ENCODE measurements at places on chromosomes 7 and 10.

GRCh38 chr10:110547139-110547761 is 20.2 kb upstream of the SMC3 start:
- no peak for DNase-seq

DNA sequence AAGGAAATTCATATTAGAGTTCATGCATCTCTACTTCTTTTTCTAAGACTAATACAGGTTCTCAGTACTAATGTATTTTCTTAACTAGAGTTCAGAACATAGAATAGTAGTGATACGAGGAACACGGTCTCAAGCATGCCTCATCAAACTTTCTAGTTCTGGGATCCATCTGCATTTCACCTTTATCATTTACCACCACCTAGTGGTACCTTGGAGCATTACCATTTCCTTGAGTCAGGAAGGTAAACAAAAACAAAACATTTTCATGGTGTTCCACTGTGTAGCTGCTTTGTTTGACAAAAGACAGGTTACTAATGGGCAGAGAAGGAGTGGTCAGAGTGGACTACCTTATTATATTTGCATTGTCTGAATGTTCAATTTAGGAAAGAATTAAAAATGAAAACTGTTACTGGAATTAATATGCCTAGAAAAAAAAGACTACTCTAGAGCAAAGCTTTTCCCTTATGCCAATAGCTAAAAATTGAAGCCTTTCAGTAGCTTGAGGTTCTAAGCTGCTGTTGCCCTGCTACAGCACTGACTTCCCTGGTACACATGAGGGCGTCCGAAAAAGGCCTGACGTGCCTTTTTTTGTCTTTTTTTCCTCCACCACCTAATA is 44.5 kb downstream of the STARD3NL start:
- no peak for DNase-seq

GRCh38 chr10:5163487-5163886 is 21.5 kb downstream of the AKR1C8 start:
- no peak for DNase-seq

GRCh38 chr7:159229683-159230475 is 85.2 kb upstream of the VIPR2 start:
- no peak for DNase-seq

- no peak for DNase-seq
Observed at GRCh38 chr10:35335133-35336083, 901 bp upstream of the CCNY start.

GRCh38 chr7:82441669-82442478 is 1.7 kb downstream of the CACNA2D1 start:
- DNase-seq, result no peak

DNA sequence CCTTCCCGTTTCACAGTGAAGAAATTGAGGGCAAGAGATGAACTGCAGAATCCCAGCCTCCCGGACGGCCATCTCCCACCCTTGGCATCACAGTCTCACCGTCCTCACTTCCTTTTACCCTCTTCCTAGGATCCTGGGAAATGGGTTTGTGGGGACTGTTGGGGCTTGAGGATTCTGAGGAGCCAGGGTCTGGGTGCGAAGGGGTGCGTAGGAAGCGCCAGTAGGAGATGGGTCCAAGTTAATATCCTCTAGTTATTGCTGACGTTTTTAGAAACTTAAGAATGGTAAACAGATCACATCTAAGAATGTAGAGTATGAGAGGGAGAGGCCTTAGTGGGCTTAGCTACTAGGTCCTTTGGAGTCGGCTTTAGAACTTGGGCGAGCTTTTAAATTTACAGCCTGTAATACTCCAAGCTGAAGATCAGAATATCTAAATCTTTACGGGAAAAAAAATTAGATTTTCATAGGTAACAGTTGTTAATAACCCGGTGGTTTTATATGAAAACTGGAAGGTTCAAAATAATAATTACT is 696 bp downstream of the MALSU1 start:
- DNase-seq, result no peak

DNA sequence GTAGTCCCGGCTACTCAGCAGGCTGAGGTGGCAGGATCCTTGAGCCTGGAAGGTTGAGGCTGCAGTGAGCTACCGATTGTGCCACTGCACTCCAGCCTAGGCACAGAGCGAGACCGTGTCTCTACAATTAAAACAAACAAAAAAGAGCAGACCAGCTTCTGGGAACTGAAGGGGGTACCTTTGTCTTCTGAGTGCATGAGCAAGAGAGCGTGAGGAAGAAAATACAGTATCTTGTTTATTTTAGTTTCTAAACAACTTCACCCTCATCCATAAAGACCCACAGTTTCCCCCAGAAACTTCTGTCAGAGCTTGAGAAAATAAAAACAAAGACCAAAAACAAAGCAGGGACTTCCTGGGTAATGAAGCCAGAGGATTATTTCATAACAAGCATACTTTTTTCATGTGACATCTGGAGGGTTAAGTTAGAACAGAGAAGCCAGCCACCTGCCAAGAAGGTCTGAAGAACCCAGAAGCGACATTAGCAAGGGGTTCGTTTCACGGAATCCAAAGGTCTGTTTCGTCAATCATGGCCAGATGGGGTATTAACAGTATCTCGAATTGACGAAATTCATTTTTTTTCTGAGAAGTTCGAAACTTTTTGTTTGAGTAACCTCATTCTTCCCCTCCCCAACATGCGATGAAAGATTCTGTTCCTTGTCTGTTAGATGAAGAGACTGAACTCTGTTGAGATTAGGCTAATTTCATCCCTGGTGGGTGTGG is 10.2 kb upstream of the IL2RA start:
- no peak for DNase-seq

- DNase-seq, result no peak
Observed at GRCh38 chr7:94525923-94526322, 16.3 kb downstream of the CASD1 start.

DNA sequence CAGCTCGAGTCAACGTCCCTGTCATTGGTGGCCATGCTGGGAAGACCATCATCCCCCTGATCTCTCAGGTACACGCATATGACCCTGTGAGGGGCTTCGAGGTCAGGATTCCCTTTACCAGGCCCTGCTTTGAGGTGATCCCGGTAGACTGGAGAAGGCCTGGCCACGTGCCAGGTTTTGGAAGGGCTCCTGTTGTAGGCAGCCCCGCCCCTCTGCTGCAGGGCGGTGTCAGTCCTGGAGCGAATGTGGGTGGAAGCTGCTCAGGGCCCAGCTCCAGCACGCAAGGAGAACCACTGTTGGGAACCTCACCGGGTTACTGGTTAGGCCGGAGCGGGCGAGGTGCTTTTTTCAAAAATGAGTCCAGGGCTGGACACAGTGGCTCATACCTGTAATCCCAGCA is 15.6 kb downstream of the MDH2 start:
- no peak for DNase-seq

DNA sequence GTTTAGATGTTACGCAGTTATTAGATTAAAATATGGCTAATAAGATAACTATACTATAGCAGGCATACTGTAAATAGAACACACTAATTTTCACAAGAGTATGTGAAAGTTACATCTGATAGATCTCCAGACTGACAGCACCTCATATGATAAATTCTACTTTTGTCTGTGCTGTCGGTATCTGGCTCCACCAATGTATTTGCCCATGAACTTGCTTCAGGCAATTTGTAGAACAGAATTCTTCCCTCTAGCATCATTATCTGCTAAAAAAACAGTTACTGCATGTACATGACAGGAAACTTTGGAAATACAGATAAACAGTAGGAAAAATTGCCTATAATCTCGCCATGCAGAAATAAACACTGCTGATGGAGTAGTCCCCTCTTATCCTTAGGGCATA is 137.7 kb downstream of the WNT2 start:
- DNase-seq, result no peak

- no peak for DNase-seq
Observed at GRCh38 chr10:117755659-117756014, 213.1 kb downstream of the EMX2 start.

- DNase-seq, result no peak
Observed at GRCh38 chr7:51965454-51965853, 648.8 kb upstream of the COBL start.

DNA sequence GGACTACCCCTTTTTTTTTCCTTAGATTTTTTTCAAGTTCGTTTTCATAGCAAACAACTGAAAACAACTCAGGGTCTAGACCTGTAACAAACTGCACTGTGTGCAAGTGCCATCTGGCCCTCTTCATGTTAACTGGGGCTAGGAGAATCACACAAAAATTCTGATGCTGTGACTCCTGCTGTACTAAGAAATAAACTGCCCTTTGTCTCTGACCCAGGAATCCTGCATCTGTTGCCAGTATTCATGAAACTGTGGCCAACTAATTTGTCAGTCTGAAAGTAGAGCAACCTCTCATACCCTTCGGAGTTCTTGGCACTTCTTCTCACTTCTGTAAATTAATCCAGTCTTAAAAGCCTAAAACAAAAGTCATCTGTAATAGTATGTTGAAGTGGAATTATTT is 218.4 kb upstream of the PCDH15 start:
- no peak for DNase-seq
